ENCODE measurements at places on chromosomes 12 and 14.
A peak's percentile ranks its signal among the peaks of the same experiment; 100 is the strongest.

DNA sequence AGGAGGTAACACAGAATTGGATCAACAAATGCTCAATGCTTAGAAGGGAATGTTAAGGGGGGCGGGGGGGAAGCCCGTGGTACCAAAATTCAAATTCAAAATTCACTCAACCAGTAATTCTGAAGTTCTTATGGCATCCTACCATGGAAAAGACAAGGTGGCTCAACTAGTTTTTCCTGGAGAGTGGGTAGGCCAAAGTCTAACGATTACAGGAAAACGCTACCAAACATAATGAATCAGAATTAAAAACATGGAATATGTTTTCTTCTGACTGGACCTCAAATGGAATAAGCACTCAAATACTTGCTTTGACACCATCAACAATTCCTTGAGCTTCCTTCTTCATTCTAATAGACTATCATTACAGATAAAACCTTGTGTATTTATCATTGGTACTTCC lies 2.3 kb downstream of the NACA start:
- no peak for DNase-seq

DNA sequence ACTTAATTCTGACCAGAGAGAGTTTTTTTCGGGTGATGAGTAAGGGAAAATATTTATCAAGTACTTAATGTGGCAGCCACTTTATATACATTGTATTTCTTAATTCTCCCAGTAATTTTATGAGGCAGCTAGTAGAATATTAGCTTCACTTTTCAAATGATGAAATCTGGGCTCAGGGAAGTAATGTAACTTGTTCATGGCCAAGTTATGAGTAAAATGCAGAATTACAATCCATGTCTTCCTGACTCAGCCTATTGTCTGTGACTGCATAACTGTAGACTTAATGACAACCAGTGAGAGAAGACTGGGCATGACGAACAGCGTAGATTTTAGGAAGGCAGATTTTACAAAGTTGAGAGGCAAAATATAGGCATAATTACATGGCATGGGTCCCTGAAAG lies 106.7 kb upstream of the MIS18BP1 start:
- no peak for DNase-seq

GRCh38 chr14:93772263-93772662 lies 16.0 kb downstream of the PRIMA1 start:
- no peak for DNase-seq

DNA sequence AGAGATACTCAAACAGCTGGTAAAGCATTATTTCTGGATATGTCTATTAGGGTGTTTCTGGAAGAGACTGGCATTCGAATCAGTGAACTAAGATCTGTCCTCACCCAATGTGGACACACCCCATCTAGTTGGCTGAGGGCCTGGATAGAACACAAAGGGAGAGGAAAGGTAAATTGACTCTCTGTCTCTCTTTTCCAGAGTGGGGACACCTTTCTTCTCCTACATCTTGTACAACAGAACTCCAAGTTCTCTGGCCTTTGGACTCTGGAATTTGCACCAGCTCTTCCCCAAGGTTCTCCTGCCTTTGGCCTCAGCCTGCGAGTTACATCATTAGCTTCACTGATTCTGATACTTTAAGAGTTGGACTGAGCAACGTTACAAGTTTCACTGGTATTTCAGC lies 1253.9 kb downstream of the SLC16A7 start:
- no peak for DNase-seq

DNA sequence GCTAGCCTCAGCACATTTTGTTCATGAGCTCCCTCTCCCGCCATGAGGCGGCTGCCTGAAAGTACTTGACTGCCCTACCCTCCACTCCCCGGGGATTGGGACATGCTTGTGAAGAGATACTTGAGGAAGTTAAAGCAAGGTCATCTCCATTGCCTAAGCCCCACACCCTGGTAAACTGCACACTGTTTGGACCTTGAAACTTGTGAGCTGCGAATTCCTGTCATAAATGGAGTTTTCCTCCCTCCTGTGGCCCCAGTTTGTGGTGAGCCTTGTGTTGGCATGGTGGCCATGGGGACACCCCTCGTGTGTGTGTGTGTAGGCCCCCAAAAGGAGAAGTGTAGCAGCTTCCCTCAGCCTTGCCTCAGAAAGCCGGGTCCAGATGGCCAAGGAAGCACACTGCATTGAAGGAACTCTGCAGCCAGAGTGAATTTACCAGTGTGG lies 395.5 kb downstream of the ZFP36L1 start:
- DNase-seq, result no peak

DNA sequence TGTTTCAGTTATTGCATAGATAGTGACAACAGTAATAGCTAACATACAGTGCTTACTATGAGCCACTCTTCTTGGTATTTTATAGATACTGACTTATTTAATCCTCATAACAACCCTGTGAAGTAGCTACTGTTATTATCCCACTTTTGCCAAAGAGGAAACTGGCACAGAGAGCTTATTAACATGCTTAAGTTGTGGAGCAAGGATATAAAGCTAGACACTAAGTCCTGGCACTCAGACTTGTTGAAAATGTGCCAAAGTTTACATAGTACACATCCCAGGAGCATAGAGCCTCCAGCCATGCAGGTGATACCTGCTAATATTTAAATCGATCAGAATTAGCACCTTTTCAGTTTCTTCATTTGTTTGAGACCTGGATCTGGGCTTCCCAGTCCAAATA lies 41.8 kb downstream of the VEZT start:
- DNase-seq, result no peak

DNA sequence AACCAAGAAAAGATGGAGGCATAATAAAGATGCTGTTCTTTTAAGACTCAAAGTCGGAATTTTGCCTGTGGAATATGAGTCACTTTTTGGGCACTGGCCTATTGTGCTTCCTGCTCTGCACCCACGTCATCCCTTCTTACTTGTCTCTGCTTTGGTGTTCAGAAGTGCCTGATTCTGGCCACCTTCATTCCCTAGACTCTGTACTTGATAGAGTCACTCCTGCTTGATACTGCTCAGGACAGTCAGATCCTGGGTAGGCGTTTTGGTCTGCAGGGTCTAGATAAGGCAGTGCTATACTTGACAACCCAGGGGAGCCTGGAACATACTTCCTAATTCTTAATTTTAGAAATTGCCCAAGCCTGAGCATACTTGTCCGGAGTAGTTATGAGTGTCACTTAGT lies 1.9 kb downstream of the LRRK2 start:
- no peak for DNase-seq

DNA sequence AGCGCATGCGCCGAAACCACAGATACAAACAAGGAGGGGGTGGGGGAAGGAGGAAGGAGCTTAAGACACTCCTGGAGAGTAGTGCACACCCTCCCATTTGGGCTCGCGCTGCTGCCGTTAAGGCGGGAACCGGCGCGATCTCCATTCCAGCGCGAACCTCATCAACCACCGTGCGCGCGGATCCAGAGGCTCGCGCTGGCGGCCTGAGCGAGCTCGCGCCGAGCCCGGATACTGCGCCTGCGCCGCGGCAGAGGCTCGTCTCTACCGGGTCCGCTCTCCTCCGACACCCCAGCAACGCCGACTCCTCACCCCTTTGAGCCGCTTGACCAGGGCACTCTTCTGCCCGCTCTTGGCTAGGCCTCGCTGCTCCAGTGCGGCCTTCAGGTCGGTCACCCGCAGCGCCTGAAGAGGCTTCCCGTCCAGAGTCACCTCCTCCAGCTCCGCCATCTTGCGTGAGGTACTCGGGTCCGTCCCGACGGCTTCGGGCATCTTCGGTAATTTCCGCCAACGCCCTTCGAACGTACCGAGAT lies at the start of gene ACIN1:
Gene ACIN1 (minus strand): TSS at position 471 of the 530 bp plus-strand sequence. CDS start 24 bp downstream, at position 447.
- DNase-seq, result peak; percentile 59

GRCh38 chr12:71746974-71747611 lies 7.6 kb upstream of the RAB21 start:
- DNase-seq, result peak; percentile 16

GRCh38 chr12:116346222-116346621 lies 68.7 kb upstream of the MED13L start:
- DNase-seq, result no peak

- DNase-seq, result no peak
These were observed 20.6 kb downstream of the LRTM2 start for GRCh38 chr12:1840981-1841425.

DNA sequence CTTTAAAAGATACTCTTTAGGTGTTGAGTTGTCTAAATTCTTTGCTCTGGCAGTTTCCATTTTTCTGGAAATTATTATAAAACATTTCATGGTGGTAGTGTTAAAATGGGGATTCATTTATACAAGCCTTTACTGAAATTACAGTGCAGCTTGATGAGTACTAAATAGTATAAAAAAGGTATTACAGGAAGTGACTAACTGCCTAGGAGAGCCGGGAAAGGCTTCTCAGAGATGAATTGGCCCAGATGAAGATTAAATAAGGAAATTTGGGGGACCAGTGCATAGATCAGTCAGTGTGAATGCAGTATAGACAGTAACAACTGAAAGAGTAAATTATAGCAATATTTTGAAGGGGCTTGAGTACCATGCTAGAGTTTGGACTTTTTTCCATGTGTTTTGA lies 7.5 kb downstream of the PSMA6 start:
- DNase-seq, result no peak

DNA sequence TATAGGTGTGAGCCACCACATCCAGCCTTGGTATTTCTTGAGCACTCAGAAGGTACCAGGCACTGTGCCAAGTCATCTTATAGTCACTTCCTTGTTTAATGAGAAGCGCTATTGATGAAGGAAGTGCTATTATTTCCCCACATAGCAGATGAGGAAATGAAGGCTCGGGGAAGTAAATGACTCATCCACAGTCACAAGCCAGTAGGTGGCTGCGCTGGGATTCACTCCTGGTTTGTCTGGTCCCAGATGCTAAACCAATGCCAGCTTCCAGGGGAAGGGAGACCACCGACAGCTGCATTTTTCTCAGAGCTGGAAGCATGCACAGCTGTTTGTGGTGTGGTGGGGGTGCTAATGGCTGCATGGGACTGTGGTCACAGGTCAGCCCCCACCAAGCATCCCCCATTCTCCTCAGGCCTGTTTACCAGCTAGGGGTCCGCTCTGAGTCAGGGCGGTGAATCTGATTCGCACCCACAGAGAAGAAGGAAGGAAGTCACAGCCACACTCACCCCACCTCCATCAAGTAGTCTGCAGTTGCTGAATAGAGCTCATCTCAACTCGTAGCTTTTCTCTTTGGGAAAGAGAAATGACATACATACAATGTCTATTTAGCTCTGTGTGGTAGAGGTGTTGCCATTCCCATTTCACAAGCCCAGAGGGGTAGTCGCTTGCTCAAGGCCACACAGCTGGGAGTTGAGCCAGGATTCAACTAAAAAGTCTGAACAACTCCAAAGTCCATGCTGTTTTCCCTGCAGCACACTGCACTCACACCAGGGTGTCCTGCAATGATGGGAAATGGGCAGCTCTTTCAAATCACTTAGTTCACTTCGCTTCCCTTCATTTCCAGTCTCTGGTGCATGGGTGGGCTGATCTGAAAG lies 6.3 kb upstream of the LTBP2 start:
- peak; percentile 33 for DNase-seq

- DNase-seq, result no peak
These were observed 53.2 kb downstream of the GALNT16 start for GRCh38 chr14:69313176-69313575.

DNA sequence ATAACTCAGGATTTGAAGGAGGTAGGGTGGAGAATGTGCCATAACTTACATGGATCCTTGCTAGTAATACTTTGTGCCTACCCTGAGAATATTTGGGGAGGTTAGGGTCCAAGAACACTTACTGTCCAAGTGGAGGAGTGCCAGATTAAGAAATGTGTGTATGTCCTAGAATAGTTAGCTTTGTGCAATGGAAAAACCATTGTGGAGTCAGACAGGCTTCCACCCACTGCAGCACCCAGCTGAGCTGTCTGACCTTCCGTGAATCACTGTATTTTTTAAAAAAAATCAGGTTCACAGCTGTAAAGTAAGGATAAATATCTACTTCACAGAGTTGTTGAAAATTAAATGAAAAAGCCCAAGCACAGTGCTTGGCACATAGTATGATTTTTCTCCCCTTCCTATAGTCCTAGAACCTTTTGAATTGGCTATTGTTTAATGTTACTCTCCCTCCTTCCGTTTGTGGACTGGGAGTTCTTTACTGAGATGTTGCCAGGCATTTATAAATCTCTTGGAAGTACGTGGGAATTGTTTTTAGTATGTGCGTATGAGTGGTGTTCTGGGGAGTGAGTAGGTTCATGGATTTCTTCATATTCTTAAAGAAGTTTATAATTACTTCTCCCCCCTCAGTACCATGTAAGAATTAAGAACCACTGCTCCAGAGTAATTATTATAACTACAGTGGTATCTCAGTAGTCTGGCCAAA lies 9.2 kb downstream of the RAB21 start:
- DNase-seq, result no peak

Measured in activated CD4-positive, alpha-beta T cell treated with anti-CD3 and anti-CD28 coated beads for 1 hour (primary cell).